ENCODE measurements at places on chromosomes 16 and 17.

GRCh38 chr16:24851700-24852099, 5.9 kb downstream of the SLC5A11 start:
- no peak for DNase-seq

DNA sequence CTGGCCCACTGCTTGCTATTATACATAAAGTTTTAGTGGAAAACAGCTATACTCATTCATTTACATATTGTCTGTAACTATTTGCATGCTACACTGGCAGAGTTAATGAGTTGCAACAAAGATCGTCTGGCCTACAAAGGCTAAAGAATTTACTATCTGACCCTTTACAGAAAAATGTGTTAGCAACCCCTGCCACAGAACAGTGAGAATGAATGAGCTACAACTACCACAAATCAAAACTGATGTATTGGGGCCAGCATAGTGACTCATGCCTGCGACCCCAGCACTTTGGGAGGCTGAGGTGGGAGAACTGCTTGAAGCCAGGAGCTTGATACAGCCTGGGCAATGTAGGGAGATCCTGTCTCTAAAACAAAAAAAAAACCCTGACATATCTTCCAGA, 92.7 kb downstream of the MYH11 start:
- no peak for DNase-seq

DNA sequence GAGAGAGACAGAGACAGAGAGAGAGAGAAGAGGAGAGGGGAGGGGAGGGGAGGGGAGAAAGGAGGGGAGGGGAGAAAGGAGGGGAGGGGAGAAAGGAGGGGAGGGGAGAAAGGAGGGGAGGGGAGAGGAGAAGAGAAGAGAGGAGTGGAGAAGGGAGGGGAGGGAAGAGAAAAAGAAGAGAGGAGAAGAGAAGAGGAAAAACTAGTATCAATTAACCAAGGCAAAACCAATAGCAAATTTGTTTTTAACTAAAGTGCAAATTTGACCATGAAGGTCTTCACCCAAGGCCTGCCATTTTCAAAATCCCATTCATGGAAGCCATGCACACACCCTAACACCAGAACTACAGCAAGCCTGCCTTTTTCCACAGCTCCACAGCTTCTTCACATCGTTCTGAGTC, 16.6 kb downstream of the GRIN2A start:
- DNase-seq = no peak

DNA sequence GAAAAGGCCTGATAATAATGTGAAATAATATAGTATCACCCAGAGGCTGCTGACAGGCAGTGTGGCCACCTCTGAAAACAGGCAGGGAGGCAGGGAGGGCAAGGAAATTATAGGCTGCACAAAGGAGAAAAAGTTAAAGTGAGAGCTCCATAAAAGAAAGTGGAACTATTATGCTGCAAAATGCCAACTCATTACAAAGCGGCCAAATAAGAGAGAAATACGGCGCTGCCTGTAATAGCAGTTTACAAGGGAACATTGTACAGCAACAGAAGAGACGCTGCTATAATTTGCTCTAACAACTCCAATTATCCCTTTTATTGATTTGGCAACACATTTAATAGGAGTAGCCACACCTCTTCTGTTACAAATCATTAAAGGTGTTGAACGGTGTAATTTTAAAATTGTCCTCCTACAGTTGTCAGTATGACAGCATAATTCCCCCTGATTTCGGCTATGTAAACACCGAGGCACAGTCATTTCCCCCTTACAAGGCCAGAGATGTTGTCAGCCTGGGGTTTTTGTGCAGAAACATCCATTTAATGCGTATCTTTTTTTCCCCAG, 120.3 kb downstream of the MRM1 start:
- DNase-seq = no peak

- DNase-seq = no peak
Observed at GRCh38 chr16:79950932-79951719, 350.6 kb upstream of the MAF start.

DNA sequence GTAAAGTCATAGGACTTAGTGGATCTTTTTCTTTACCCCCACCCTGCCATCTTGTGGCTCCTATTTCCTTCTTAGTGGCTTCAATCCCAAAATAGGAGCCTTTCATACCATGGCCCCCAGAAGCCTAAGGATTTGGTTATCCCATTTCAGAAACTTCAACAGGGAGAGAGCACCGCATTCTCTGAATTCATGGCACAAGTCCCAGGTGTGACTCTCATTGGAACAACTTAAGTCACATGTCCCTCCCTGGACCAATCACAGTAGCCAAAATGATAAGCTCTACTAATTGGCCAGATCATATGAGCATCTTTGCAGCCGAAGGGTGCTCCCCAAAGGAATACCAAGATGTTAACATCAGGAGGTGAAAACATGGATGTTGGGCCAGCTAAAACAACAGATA, 43.2 kb downstream of the AXIN2 start:
- no peak for DNase-seq

DNA sequence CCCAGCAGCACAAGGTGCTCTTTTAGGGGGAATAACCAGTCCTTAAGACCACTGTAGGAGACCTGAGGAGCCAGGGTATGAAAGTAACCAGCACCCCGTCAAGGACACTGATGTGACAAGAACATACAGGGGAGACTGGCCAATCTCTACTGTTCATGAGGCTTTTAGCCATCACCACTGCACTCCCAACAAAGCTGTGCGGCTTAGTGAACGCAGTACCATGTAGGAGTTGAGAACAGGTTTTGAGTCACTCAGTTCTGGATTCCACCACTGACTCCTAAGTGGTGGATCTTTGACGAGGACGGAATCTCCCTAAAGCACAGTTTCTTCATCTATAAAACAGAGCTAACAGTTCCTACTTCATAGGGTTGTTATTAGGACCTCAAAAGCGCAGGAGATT, 26.8 kb downstream of the COG4 start:
- DNase-seq = no peak

DNA sequence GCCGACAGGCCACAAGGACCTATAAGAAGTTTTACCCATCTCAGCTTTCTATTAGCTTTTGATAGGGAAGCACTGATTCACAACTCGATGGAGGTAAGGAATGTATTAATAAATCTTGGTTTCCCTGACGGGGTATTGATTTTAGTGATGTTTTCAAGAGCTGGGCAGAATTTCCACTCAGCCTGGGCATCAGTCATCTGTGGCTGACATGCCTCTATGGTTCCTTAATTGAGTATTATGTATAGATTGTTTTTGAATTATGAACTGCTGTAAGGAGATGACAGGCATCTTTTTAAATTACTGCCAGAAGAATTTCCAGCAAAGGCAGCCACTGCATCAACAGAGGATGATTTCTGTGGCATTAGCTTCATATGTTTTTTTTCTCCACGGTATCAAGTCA, 128.6 kb downstream of the CPPED1 start:
- DNase-seq = no peak

- DNase-seq = no peak
Observed at GRCh38 chr16:9922441-9922840, 259.8 kb downstream of the GRIN2A start.

GRCh38 chr17:12730931-12731521, 58.3 kb upstream of the ARHGAP44 start:
- DNase-seq = no peak

- DNase-seq = no peak
Observed at GRCh38 chr17:13024526-13025257, 6.9 kb upstream of the ELAC2 start.

- DNase-seq = no peak
Observed at GRCh38 chr17:21201298-21201595, 12.7 kb downstream of the TMEM11 start.

GRCh38 chr16:22321340-22322001, 24.3 kb downstream of the POLR3E start:
- DNase-seq = peak; percentile 58
